EL (cell line): ENCODE measurements at places on chromosomes 12 and 14.

- no peak for DNase-seq
Measured at GRCh38 chr14:49907186-49907585, 14.3 kb downstream of the ARF6 start.

DNA sequence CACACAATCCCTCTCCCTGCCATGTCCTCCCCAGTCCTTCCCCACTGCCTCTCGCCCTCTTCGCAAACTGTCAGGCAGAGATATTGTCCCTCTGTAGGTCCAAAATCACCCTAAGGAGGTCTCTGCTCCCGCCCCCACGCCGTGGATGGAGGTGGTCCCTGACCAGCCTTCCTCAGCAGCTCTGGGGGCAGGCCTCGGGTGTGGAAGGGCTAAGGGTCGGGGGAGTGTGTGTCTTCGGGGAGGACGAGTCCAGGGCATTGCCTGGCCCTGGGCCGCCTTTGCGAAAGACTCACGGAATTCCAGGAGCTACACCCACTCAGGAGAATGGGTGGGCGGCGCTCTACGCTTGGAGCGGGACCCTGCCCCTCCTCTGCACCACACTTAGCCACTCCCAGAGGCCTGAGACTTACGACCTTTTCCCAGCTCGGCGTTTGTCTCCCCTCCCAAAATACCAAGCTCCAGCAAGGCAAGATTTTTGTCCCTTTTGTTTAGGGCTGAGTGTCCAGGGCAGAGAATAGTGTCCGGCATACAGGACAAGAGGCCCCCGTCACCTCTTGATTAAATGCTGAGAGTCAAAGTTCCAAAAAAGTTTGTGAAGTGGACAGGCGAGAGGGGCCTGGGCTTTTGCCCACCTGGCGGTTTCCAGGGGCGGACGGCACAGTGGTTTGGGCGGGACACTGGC is 881 bp downstream of the PYGL start:
- peak; percentile 69 for DNase-seq

- DNase-seq = no peak
Measured at GRCh38 chr12:32423559-32423958, 24.2 kb downstream of the FGD4 start.

DNA sequence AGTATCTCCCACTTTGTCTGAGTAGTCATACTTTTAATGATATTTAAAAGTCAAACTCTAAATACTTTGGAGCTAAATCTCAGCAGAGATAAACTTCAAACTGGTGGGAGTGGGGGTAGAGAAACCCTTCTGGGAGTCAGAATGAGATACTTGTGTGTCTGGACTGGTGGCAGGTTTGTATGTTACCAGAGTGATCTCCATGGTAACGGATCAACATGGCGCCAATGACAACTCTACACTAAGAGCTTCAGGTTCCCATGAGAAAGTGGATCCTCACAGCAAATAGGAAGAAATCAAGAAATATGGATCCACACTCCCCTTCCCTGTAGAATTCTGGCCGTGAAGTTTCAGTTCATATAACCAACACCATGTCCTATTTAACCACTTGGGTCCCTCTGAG is 121.9 kb downstream of the ETV6 start:
- no peak for DNase-seq

DNA sequence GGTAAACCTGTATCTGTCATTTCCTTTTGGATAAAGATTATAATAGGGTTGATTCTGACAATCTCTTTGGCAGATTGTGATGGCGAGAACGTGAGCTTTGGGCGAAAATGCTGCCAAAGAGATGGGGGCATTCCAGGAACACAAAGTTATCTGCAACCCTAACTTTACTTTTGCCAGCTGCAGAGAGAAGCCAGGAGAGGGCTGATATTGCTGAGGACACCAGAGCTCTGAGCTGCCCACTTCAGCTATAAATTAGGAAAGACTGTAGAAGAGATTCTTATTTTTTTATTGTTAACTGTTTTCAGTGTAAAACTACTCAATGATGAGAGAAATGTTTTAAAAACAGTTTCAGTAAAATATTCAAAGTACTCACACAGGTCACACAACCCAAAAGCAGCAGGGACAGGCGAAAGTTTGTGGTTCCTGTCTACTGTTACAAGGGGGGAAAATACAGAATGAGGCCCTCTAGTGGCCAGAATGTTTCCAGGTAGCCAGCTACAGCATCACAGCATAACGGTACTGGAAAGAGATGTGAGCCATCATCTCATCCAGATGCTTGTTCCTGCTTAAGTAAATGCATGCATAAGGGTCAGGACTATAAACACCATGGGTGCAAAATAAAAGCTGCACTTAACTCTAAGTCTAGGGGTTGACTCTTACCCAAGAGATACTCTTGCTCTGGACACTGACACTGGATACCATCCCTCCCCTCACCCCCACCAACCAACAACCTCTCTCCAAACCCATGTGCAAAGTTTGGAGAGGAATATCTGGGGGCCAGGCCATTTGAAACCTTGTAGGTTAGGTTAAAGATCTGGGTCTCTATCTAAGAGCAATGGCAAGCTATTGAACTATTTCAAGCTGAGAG is 498.4 kb downstream of the RMST start:
- DNase-seq = peak; percentile 0

GRCh38 chr12:6229224-6230218 is 29.3 kb downstream of the CD9 start:
- peak; percentile 74 for DNase-seq

DNA sequence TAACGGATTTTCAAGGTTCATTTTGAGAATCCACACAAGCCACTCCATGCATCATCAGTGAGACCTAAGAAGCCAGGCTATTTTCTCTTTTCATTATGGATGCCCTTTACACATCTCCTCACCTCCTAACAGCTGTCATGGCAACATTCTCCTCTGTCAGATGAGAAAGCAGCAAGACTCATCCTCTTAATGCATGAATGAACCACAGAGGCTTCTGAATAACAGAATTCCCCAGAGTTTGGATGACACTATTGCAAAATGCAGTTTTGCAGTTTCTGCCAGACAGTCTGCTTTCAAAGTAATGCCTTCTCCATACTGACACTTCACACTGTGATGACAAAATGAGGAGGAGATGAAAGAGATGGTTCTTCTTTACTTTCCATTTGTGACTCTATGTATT is 286.7 kb upstream of the GRIP1 start:
- DNase-seq = no peak

DNA sequence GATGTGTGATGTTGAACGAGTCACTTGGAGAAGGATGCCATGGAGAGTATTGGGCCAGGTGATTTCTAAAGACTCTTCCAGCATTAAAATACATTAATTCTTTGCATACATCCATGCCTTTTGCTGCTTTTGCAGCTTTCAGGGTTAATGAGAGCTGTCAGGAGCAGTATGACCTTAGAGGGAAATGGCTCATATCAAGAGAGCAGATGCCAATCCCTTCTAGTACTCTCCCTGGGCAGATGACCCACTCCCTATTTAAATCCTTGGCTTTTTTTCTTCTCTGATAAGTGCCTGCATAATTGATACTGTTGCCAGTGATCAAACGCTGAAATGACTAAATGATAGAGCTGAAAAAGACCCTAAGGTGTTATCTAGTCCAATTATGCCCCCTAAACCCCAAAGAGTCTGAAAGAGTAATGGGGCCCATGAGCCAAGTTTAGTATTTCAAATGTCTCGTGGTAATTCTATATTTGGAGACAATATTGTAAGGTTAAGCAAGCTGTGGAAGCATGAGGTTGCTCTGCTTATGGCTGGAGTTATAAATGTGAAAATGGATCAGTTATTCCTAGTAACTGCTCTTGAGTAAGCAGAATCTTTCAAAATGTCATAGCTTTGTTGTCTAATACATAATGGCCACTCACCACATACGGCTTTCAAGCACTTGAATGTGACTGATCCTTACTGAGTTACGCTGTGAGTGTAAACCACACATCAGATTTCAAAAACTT is 137.3 kb downstream of the ETV6 start:
- no peak for DNase-seq
